ENCODE measurements at places on chromosomes 16 and 17. TPM values are rescaled to one million over a fixed set of nuclear protein-coding genes. Genes with fewer than 3 reads are reported as not detected.

The TBC1D28 gene
- not detected for total RNA-seq

DNA sequence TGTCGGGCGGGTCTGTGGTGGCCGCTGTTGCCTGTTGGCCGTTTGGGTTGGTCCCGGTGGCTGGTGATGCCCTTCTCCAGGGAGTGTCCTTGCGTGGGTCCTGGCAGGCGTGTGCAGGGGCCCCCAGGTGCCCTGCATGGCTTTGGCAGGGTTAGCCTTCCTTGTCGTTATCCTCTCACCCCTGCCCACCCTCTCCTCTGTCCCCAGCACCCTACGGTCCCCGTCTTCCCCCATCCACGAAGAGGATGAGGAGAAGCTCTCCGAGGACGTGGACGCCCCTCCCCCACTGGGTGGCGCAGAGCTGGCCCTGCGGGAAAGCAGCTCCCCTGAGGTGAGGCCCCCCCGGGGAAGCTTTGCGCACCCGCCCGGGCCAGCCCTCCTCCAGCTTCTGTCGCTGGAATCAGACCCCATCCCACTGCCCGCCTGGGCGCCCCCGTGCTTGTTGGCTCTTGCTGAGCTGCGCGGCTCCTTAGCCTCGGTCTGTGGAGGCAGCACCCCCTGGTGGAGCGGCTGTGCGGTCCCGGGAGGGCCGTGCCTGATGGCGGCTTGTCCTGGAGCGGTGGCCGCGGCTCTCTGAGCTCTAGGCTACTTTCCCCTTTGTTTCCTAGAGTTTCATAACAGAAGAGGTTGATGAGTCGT, 10.6 kb upstream of the NUDT16L1 start:
- peaks cover 18% of the 10 kb centered on the region for H3K4me1 ChIP-seq
- peak; percentile 64 for DNase-seq
- H3K27ac ChIP-seq, result peak overlapping the region; percentile 39
- H3K36me3 ChIP-seq, result peaks cover 12% of the 10 kb centered on the region

GRCh38 chr17:77600346-77600745, 358.2 kb upstream of the TNRC6C start:
- peaks cover 4% of the 10 kb centered on the region for H3K4me1 ChIP-seq
- H3K36me3 ChIP-seq, result no peaks in the 10 kb centered on the region
- no peaks in the 10 kb centered on the region for H3K27me3 ChIP-seq
- no peak for DNase-seq
- H3K4me3 ChIP-seq, result no peak overlapping the region

The NETO2 gene
- total RNA-seq, result 3.1 TPM

DNA sequence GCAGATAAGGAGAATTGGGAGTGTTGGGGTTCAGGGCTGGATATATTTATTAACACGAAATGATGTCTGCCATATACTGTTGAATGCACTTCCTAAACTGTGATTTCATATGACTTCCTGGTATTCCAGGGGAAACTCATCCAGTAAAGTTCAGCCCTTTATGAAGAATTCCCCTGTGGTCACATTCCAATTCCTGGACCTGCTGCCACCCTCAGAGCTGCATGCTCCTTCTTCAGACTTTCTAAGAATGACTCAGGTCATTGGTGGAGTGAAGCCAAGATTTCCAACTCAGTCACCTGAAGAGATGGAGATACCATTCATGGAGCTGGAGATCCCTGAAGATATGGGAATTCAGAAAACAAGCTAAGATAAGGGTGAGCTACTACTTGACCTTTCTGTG, 114.2 kb upstream of the TMEM97 start:
- no peak overlapping the region for H3K4me3 ChIP-seq
- H3K27me3 ChIP-seq, result peaks cover 5% of the 10 kb centered on the region
- H3K4me1 ChIP-seq, result no peaks in the 10 kb centered on the region
- no peaks in the 10 kb centered on the region for H3K36me3 ChIP-seq
- H3K27ac ChIP-seq, result no peak overlapping the region

DNA sequence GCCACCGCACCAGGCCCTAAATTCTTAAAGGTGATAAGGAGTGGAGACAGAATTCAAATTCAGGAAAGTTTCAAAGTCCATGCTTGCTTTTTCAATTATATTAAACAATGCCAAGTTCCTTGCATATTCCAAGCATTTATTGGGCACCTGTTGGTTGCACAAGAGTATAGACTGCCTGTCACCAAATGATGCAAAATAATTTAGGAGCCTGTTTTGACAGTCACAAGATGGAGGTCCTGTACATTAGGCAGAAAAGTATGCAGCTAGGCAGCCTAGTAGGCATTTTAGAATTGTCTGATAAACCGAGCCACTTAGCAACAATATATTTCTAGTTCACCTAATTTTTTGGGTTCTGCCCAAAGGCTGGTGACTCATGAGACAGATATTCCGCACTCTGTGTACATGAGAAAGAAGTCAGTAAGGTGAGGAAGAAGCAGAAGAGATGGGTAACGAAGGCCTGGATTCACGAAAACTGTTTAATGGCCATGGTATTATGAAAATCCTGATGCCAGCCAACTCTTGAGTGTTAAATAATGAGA, 7.3 kb downstream of the ACACA start:
- no peak overlapping the region for H3K4me3 ChIP-seq
- H3K4me1 ChIP-seq, result peaks cover 21% of the 10 kb centered on the region
- peaks cover 11% of the 10 kb centered on the region for H3K36me3 ChIP-seq
- H3K27ac ChIP-seq, result no peak overlapping the region
- no peak for DNase-seq

DNA sequence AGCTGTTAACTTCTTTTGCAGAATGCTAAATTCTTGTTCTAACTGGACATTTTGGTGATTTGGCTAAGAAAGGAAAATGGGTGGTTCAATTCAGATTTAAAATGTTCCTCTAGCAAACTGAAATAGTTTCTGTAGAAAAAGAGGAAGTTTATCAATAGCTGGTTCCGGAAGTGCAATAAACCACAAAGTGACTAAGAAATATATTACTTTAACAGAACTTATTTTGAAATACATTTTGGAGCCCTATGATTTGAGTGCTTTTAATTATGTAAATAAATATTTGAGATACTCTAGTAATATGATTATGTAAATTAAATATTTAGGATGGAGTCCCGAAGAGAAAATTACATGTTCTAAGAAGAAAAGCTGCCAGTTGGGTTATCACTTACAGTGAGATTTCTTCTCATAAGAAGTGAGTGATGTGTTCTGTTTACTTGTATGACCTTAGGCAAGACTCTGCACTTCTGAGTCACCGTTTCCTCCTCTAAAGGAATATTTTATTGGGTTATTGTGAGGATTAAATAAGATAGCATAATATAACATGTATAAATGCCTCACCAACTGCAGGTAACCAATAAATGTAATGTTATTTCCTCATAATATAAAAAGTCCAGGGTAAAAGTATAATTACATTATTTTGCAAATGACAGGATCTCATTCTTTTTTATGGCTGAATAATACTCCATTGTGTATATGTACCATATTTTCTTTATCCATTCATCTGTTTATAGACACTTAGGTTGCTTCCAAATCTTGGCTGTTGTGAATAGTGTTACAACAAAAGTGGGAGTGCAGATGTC, at the start of gene EVI2B:
Gene EVI2B, minus strand, starts transcription at position 73 of the 800 bp plus-strand sequence. CDS start 8,445 bp downstream, outside the sequence.
- H3K4me1 ChIP-seq, result peaks cover 34% of the 10 kb centered on the region
- peak within 1 kb of the TSS; percentile 96 for H3K27ac ChIP-seq
- no peaks in the 10 kb centered on the region for H3K27me3 ChIP-seq
- DNase-seq, result peak; percentile 22

Data from activated CD8-positive, alpha-beta T cell treated with anti-CD3 and anti-CD28 coated beads for 36 hours (primary cell).